ENCODE measurements at places on chromosomes 5 and 9. TPM values are rescaled to one million over a fixed set of nuclear protein-coding genes. Genes with fewer than 3 reads are reported as not detected.

DNA sequence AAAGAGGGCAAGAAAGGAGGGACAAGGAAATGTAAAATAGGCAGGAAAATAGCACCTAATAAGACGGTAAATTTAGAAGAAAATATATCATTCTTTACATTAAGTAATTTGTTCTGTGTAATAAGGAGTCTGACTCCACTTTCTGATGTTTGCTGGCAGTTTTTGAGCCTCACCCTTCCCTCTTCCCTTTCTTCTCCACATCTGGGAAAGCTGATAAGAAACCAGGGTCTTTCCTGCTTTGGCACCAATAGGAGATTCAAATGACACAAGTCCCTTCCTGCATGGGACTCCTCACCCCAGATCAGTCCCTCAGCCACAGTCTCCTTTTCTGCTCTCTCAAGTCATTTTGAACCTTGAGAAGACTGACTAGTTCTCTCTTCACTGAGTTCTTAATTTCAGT is 31.2 kb upstream of the LECT2 start:
- DNase-seq = no peak

DNA sequence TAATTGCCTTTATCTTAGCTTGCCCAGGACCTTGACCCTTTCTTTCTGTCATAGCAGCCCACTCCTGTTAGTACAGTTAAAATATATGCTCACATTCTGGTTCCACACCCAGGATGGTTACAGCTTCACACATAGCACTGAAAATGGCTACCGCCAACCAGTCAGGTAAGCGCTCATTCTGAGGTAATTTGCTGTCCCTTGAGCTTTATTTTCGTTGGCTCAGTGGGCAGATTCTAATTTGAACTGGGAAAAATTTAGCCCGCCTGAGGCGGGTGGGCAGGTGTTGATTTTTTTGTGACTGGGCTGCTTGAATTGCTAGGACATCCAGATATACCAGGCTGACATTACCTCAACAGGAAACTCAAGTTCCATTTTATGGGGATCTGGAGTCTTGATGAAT is 137.5 kb downstream of the KCTD16 start:
- no peak for DNase-seq

DNA sequence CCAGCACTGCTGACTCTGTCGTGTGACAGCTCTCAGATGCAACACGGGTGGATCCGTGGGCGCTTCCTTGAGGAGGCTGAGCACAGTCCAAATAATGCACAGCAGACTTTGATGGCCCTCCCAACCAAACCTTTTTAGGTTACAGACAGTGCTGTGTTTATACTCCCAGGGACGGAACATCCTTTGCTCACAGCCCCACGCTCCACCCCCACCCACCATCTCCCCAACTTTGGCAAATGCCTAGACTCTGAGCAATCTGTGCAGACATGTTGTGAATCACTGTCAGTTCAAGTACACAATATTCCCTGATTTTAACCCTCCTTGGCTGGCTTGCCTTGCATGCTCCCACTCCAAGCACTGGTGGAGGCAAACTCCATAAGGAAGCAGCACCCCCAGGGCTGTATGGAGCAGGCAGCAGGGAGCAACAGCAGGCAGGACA is 324.6 kb downstream of the MLLT3 start:
- no peak for DNase-seq

DNA sequence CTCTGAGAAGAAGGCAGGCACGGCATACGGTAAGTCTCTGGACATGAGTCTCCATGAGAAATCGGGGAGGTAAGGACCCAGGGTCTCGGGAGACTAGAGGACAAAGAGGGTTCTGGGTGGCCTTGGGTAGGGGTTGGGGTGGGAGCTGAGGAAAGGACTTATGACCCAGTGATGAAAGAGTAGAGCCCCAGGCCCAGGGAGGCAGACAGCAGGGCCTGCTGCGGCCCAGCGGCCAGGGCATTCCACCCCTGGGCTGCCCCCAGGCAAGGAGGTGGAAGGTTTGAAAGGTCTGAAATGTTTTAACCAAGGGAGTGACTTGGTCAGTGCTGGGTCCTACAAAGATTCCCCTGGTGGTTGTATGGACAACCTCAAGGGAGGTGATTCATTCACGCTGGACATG is 89.1 kb downstream of the CRB2 start:
- DNase-seq = no peak

- no peak for DNase-seq
These were observed 35.6 kb upstream of the SMU1 start for GRCh38 chr9:33112094-33112493.

GRCh38 chr5:73591102-73591695 is 25.7 kb downstream of the UTP15 start:
- DNase-seq = peak; percentile 60

The ADAMTS16 gene
- polyA plus RNA-seq = 1.2 TPM

The FGD3 gene
- polyA plus RNA-seq = 7.2 TPM

Data from large intestine (tissue), 12 donors.